ENCODE measurements at places on chromosomes 2 and 18.

- DNase-seq: no peak
Observed at GRCh38 chr18:49967171-49967570, 153.8 kb upstream of the ACAA2 start.

DNA sequence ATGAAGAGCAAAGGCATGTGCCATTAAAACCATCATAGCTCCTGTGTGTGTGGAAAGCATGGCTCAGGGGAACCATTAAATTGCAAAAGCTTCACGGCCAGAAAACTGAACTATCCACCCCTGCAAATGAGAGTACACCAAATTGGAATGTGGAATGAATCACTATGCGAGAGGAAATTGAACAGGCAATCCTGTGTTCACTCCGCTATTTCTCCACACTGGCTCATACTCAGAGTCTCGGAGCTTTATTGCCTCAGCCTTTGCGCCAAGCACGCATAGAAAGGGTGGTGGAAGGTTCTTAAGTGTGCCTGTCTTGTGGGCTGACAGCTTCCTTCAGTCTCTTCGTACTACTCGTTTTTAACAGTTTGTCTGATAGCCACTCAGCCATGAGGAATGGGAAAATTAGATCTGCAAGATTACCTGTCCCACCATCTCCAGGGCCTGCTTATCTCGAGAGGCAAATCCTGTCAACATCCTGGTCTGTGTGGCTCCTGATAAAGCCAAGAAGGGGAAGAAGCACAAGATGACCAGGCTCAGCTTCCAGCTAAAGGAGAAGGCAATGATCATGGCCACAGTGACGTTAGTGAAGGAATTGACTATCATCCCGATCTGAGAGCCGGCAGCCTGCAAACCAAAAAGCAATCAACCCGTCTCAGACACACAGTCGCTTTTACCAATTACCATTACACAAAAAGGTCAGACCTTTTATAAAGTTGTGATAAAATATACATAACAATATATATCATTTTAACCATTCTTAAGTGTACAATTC, 34.9 kb downstream of the G6PC2 start:
- DNase-seq: no peak

DNA sequence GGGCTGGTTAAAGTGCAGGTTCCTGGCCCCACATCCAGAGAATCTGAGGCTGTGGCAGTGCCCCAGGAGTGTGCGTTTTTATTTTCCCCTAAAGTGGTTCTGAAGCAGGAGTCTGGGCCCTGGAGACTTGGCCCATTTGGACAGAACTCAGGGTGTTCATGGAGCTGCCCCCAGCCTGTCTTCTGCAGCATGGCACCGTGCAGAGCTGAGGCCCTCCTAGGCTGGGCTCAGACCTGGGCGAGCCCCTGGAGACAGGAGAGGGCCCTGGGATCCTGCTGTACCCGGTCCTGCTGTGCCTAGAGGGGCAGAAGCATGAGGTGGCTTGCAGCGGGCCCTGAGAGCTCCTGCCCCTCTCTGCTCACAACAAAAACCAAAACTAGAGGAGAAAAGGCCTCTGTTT, 58.8 kb upstream of the B3GNT7 start:
- DNase-seq: no peak

DNA sequence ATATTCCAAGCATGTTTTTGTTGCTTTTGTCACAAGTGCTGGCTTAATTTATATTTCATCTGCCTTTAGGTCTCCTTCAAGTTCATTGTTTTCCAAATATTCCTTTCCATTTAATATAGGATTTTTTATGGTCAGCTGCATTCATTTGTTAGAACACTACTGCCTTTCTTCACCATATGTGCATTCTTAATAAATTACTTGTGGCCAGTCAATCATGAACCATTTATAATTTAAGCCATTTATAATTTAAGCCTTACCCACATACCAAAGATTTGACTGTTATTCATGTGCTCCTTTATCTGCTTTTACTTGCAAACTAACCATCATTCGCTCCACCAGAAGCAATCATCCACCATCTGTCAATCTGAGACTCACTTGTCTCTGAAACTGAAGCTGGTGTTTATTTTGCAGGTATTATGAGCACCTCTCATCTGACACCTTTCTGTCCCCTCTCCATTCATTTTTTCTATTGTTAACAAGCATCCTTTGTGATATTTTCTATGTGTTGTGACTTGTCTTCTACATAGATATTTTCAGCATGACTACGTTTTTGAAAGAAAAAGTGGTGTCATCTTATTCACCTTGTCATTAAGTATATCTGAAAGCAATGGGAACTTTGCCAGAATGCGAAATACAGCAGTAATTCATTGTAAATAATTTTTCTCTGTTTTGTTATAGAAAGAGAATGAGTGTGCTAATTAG, 786.8 kb downstream of the KCNJ3 start:
- DNase-seq: peak; percentile 12

- DNase-seq: peak; percentile 47
Observed at GRCh38 chr2:231563378-231563961, 29.2 kb upstream of the TEX44 start.

DNA sequence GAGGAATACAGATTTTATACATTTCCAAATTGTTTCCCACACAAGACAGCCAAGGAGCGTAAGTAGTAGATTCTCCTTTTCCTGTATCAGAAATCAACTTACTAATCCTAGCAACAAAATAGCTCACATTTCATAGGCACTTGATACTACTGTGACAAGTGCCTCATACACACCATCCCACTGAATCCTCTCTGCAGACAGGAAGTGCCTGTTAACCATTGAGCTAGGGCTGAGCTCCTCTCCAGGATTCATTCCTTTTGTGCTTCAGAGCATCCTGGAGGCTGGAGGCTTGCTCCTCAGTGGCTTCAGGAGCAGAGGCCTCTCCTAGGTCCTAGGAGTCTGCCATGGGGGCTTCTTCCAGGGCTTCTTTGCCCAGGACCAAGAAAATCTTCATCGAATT, 20.8 kb upstream of the ZNF396 start:
- DNase-seq: no peak

GRCh38 chr2:101151859-101152271, 683 bp upstream of the TBC1D8 start:
- DNase-seq: no peak

GRCh38 chr18:21686282-21687105, 18.1 kb downstream of the ABHD3 start:
- DNase-seq: no peak

DNA sequence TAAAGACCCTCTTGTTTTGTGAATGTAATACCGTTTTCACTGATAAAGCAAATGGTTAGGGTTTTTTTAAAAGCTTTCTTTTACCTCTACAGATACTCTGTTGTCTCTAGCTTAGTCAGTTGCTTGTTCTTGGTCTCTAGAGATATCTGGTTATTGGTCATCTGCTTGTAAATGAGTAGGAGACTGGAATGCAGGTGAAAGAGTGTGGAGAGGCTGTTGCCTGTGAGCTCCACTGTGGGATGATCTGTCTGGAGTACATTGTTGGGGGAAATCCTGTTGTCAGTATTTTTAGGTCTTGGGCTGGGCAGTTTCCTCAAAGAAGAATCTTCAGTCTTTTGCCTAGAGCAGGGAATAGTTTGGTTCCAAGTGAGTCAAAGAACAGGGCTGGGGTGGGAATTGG, 67.7 kb downstream of the SMCHD1 start:
- DNase-seq: no peak

DNA sequence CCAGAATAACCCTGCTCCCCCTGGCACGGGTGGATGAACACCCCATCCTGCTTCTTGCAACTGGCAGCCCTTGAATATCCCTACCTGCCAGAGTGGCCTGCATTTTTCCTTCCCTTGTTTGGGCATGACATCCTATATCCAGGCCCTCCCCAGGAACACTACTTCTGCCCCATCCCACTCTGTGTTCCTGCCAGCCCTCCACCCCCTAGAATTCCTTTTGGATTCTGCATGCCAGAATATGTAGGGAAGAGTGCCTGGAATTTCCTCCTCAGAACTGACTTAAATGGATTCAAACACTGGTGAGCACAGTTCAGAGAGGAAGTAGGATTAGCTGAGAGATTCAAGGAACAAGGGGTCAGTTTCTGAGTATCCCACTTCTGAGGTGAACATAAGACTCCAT, 123.5 kb upstream of the PELI1 start:
- DNase-seq: no peak

GRCh38 chr2:236172255-236173035, 4.3 kb upstream of the GBX2 start:
- no peak for DNase-seq

DNA sequence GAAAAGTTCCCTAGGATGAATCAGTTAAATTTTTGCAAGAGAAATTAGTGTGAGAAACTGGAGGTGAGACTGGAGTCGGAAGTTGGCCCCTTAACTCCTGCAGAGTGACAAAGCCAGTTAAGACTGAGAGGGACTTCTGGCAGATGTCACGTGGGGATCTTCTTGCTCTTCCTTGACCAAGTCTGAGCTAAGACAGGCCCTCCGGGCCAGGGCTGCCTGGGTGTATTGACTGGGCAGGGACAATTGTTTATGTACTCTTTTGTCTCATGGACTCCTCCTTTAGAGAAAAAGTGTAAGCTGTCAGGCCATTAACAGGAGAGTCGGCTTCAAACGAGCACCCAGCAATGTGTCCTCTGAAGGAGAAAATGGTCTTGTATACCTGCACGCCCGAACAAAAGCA, 48.6 kb upstream of the RALBP1 start:
- DNase-seq: no peak

- no peak for DNase-seq
Observed at GRCh38 chr18:24272229-24272525, 125.4 kb downstream of the OSBPL1A start.

- DNase-seq: no peak
Observed at GRCh38 chr2:101900375-101900774, 91.4 kb upstream of the IL1R2 start.

GRCh38 chr2:189798312-189799029, 14.2 kb downstream of the PMS1 start:
- peak; percentile 34 for DNase-seq

DNA sequence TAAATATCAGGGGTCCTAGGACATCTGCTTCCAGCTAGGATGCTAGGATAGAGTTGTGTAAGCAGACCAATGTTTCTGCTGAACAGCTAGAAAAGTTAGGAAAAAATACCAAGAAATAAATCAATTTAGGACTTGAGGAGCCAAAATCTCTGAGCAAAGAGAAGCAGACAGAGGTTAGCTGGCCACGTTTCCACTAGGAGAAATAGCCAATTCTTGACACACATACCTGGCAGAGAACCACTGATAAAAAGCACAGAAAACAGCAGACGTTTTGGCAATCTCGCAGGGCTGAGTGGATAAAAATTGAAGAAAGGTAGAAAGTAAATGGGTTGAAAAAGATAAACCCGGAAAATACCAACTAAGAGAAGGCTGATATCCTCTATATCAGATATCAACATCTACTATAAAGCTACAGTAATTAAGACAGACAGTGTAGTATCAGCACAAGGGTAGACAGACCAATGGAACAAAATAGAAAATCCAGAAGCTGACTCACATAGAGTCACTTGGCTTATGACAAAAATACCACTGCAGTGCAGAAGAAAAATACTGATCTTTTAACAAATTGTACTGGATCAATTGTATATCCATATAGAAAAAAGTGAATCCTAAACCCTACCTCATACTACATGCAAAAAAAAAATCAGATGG, 306.1 kb upstream of the KLHL29 start:
- DNase-seq: no peak

GRCh38 chr2:69601179-69601612, 42.3 kb downstream of the AAK1 start:
- no peak for DNase-seq

DNA sequence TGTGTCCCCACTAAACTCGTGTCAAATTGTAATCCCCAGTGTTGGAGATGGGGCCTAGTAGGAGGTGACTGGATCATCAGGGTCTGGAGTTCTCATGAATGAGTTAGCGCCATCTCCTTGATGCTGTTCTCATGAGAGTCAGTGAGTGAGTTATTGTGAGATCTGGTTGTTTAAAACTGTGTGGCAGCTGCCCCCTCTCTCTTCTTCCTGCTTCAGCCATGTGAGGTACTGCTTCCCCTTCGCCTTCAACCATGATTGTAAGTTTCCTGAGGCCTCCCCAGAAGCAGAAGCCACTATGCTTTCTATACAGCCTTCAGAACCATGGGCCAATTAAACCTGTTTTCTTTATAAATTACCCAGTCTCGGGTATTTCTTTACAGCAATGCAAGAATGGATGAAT, 50.4 kb downstream of the AP1S3 start:
- DNase-seq: no peak

DNA sequence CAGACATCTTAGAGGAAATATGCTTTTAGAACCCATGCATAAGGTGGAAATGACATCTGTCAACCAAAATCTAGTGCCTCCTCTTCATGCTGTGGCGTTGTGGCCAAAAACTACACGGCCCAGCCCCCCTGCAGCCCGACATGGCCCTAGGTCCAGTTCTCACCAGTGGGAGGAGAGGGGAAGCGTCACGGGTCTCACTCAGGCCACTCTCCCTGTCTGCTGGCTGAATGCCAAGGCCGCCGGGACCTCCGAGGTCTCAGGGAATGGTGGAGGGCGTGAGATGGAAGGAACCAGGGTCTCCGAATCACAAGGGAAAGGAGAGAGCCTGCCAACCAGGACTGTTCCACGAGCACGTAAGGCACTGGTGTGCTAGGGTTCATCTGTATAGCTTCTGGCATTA, 361.0 kb downstream of the ANAPC1 start:
- DNase-seq: no peak

DNA sequence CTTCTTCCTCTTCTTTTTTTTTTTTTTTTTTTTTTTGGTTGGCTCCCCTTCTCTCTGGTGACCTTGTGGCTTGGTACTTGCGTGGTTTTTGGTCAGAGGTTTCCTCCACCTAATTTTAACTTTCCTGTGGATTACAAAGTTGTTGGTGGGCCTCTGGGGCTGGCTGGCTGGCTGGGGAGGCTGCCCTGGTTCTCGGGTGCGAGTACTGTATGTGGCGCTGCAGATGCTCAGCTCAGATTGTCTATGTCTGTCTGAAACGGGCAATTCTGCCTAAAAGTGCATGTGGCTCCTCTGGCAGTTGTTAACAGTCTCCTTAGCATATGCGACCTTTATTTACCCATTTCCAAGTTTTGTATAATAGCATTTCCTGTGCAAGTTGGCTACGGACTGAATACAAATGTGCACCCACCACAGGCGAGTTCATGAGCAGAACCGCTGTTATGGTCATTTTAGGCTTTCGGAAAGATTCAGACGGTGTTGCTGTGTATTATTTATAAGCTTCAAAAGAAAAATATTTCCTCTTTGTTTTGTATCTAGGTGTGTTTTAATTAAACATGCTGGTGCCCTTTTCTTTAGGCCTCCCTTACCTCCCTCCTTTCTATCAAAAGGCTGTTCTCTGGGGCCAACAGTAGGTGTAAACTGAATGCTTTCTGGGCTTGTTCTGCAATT, 4.4 kb downstream of the TBR1 start:
- DNase-seq: no peak

- no peak for DNase-seq
Observed at GRCh38 chr2:58651930-58652329, 410.8 kb upstream of the FANCL start.

GRCh38 chr2:209671020-209671680, 100.5 kb upstream of the UNC80 start:
- DNase-seq: no peak

Data from NCI-H1694 (cell line).